ENCODE measurements at places on chromosomes 13 and 19. TPM values are rescaled to one million over a fixed set of nuclear protein-coding genes. Genes with fewer than 3 reads are reported as not detected.
A peak's percentile ranks its signal among the peaks of the same experiment; 100 is the strongest.

GRCh38 chr13:35992964-35993363, 138.2 kb downstream of the DCLK1 start:
- no peak overlapping the region for H3K4me3 ChIP-seq
- H3K4me1 ChIP-seq: peaks cover 24% of the 10 kb centered on the region
- no peaks in the 10 kb centered on the region for H3K27me3 ChIP-seq
- H3K36me3 ChIP-seq: no peaks in the 10 kb centered on the region
- DNase-seq: no peak

GRCh38 chr13:74134221-74134776, at the start of gene KLF12:
TSS of gene KLF12 (minus strand) at chr13:74134404.
- no peaks in the 10 kb centered on the region for H3K4me1 ChIP-seq
- H3K36me3 ChIP-seq: no peaks in the 10 kb centered on the region
- peak within 1 kb of the TSS; percentile 93 for H3K27ac ChIP-seq
- H3K27me3 ChIP-seq: no peaks in the 10 kb centered on the region
- H3K4me3 ChIP-seq: peak within 1 kb of the TSS; percentile 65

- H3K4me1 ChIP-seq: peaks cover 13% of the 10 kb centered on the region
- H3K4me3 ChIP-seq: no peak overlapping the region
- H3K27me3 ChIP-seq: no peaks in the 10 kb centered on the region
- no peak overlapping the region for H3K27ac ChIP-seq
- DNase-seq: no peak
Measured at GRCh38 chr13:94703271-94703670, 9.1 kb downstream of the SOX21 start.

- no peak overlapping the region for H3K4me3 ChIP-seq
- no peak overlapping the region for H3K27ac ChIP-seq
- no peaks in the 10 kb centered on the region for H3K27me3 ChIP-seq
- no peak for DNase-seq
- peaks cover 39% of the 10 kb centered on the region for H3K36me3 ChIP-seq
Measured at GRCh38 chr13:111168107-111168506, 53.0 kb downstream of the ARHGEF7 start.

DNA sequence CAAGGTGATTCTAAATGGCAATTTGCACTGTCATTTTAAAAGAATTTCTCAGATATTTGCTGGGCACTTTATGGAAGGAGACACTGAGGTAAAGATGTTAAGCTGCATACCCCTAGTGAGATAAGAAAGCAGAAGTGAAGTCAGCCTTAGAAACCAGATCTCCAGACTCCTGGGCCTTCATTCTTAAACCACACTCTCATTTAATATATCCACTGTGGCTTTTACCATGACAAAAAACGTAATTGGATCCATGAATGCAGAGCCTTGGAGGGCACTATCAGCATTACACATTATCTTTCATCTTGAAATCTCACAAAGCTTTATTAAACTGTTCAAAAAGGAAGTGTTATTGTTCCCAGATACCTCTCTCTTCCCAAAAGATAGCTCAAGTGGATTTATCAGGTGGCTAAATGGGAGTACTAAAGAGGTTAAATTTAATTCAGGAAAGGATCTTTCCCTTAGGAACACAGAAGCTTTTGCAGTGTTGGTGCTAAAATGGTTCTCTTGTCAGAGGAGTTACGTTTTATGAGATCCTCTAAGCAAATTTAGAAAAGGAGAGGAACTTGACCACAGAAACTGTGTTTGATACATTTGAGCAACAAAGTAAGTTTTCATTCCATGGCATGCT, 1060.4 kb downstream of the EFNB2 start:
- no peaks in the 10 kb centered on the region for H3K27me3 ChIP-seq
- H3K4me1 ChIP-seq: no peaks in the 10 kb centered on the region
- H3K36me3 ChIP-seq: no peaks in the 10 kb centered on the region
- no peak for DNase-seq

- DNase-seq: no peak
- peaks cover 17% of the 10 kb centered on the region for H3K4me1 ChIP-seq
- H3K27me3 ChIP-seq: no peaks in the 10 kb centered on the region
- H3K27ac ChIP-seq: no peak overlapping the region
Measured at GRCh38 chr13:94325650-94326049, 153.8 kb downstream of the DCT start.

DNA sequence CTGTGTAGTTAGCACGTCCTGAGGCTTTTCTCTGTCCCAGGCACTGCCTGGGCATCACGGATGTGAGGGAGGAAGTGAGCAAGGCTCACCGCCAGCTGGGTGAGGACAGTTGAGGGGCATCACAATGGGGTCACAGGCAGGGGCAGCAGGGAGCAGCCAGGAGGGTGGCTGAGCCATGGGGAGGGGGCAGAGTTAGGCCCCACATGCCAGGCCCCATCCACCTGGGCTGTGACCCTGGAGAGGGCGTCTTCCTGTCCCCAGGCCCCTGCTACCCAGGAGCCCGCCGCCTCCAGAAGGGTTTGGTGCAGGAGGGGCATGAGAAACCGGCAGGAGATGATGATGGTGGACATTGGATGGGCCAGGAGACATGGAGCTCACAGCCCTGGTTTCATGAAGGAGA, 56.8 kb upstream of the F7 start:
- H3K36me3 ChIP-seq: no peaks in the 10 kb centered on the region
- H3K27ac ChIP-seq: no peak overlapping the region
- H3K27me3 ChIP-seq: no peaks in the 10 kb centered on the region

CDC42EP5 gene
- total RNA-seq: 39.4 TPM
